T-cell (primary cell): ENCODE measurements at places on chromosomes 3 and 15.

- no peaks in the 10 kb centered on the region for H3K27me3 ChIP-seq
- H3K27ac ChIP-seq = no peak overlapping the region
- DNase-seq = no peak
- H3K36me3 ChIP-seq = no peaks in the 10 kb centered on the region
These were observed 1.9 kb upstream of the ACTL6A start for GRCh38 chr3:179560791-179561190.

DNA sequence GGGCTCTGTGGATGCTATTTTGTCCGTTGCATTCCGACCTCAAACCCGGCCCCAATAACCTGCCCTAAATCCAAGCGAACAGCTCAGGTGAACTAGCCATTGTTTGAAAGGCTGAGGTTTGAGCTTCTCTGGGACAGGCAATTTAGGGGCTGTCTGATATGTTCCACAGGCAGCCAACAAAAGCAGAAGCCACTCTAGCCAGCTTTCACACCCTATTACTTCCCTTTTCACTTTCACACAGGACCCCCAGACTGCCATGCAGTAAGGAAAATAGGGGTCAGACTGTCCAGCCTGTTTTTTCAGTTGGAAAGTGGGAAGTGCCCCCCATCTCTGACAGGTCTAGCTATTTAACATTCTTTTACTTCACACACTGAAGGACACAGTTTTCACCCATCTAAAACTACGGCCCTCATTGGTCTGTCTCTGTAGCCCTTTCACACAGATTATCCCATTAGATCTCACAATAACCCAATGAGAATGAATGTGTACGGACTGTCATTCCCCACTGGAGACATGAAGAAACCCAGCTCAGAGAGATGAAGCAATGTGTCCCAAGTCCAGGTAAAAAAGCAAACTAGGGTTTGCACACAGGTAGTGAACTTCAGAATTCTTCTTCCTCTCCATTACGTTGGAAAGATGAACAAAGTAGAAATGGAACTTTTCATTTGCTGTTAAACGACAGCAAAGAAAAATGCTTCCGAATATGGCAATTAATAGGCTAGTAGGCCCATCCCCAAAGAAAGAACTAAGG lies 1.9 kb downstream of the CCDC12 start:
- DNase-seq = no peak
- no peak overlapping the region for H3K4me3 ChIP-seq
- peaks cover 80% of the 10 kb centered on the region for H3K4me1 ChIP-seq
- H3K36me3 ChIP-seq = peaks cover 2% of the 10 kb centered on the region
- H3K27ac ChIP-seq = no peak overlapping the region
- H3K27me3 ChIP-seq = no peaks in the 10 kb centered on the region

DNA sequence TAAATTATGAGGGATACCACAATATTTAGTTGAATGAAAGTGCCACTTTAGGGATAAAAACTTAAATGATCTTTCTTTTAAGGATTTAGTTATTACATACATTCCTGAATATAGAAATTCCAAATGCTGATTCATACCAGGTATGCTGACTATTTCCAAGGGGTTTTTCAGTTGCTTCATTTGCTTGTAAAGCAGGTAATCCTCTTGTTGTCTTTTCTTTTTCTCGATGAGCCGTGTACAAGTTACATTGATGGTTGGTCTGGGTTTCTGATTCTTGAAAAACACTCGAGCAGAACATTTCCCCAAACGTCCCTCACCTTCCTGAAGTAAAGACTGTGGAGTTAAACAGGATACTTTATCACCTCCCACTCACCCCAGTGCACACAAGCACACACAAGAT lies 21.7 kb downstream of the RARRES1 start:
- H3K27me3 ChIP-seq = no peaks in the 10 kb centered on the region
- H3K4me1 ChIP-seq = no peaks in the 10 kb centered on the region
- no peak for DNase-seq
- H3K36me3 ChIP-seq = no peaks in the 10 kb centered on the region
- H3K27ac ChIP-seq = no peak overlapping the region

DNA sequence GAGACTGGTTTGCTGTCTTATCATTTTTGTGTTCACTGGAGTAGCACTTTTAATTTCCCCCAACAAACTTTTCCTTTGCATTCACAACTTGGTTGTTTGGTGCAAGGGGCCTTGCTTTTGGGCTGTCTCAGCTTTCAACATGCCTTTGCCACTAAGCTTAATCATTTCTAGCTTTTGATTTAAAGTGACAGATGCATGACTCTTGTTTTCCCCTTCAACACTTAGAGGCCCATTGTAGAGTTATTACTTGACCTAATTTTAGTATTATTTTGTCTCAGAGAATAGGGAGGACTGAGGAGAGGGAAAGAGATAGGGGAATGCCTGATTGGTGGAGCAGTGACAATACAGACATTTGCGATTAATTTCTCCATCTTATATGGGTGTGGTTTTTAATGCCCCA lies 340.1 kb upstream of the MANF start:
- no peaks in the 10 kb centered on the region for H3K4me1 ChIP-seq
- DNase-seq = no peak
- no peak overlapping the region for H3K4me3 ChIP-seq
- H3K27me3 ChIP-seq = no peaks in the 10 kb centered on the region
- no peaks in the 10 kb centered on the region for H3K36me3 ChIP-seq

GRCh38 chr3:67526246-67526645 lies 128.2 kb downstream of the SUCLG2 start:
- H3K27ac ChIP-seq = no peak overlapping the region
- H3K4me1 ChIP-seq = no peaks in the 10 kb centered on the region
- H3K36me3 ChIP-seq = peaks cover 8% of the 10 kb centered on the region
- H3K27me3 ChIP-seq = no peaks in the 10 kb centered on the region
- no peak overlapping the region for H3K4me3 ChIP-seq
- no peak for DNase-seq

GRCh38 chr3:42072831-42073301 lies 18.3 kb upstream of the TRAK1 start:
- no peak overlapping the region for H3K4me3 ChIP-seq
- H3K27ac ChIP-seq = no peak overlapping the region

DNA sequence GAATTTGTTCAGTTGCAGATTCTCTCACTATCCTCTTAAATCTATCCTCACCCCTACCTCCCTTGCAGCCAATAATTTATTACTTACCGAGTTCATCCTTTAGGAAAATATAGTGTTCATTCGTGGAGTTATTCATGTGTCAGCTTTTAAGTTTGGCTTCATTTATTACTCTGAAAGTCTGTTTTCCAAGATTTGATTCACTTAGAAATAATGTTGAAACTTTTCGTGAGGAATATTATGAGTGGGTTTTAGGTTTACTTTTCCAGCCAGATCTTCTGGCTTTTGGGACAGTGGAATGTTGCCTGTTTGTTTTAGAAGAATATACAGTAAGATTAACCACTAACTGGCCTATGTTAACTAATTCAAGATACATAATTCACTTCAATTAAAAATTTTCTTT lies 161.0 kb upstream of the CGNL1 start:
- peaks cover 10% of the 10 kb centered on the region for H3K4me1 ChIP-seq
- no peak for DNase-seq
- no peak overlapping the region for H3K27ac ChIP-seq

DNA sequence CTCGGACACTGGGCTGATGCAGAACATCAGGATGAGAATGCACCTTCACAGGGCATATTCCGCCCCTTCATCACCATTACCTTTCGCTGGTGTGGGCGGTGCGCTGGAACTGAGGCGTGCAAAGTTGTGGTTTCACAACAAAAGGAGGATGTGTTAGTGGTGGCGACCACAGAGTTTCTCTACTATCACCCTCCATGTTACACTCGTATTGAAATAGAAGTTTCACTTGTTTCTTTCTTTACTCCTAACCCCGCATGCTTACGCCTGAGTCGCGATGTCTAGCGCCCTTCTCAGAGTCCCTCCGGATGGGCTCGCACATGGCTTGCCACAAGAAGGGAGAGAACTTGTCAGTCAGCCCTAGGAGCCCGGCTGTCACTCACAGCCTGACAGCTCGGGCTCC lies 148.7 kb downstream of the GABRB3 start:
- no peak for DNase-seq
- H3K4me3 ChIP-seq = no peak overlapping the region
- H3K27me3 ChIP-seq = no peaks in the 10 kb centered on the region
